Testis (tissue), 5 donors: ENCODE measurements at places on chromosomes 12 and 14. TPM values are rescaled to one million over a fixed set of nuclear protein-coding genes. Genes with fewer than 3 reads are reported as not detected.

DNA sequence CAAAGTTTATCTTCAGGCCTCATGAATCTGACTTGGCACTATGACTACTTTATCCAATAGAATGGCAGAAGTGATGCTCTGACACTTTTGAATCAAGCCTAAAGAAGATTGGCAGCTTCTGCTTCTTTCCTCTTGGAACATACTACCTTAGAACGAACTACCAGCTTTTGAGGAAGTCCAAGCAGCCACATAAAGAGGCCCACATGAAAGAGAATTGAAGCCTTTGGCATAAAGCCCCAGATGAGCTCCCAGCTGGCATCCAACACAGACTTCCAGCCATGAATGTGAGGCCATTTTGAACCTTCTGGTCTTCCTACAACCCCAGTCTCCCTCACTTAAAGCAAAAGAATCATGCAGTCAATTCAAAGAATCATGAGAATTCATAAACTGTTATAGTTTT is 65.8 kb downstream of the EEA1 start:
- no peak for DNase-seq

- DNase-seq = no peak
Observed at GRCh38 chr12:102534899-102535298, 54.5 kb upstream of the IGF1 start.

DNA sequence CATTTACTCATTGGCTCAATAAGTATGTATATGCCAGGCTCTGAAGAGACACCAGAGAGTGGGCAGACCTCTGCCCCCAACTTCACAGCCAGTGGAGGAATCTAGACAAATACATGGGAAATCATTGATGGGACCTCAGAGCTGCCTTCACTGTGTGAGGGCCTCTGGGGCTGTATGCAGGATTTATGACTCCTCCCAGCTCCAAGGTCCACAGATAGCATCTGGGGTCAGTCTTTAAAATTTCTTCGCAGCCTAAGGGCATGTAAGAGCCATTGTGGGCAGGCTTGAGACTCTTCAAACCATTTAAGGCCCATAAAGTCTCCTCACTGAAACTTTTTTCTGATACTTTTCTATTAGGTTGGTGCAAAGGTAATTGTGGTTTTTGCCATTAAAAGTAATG is 125.5 kb downstream of the SPTSSA start:
- no peak for DNase-seq

GRCh38 chr14:99626041-99626648 is 18.8 kb upstream of the HHIPL1 start:
- DNase-seq = no peak

DNA sequence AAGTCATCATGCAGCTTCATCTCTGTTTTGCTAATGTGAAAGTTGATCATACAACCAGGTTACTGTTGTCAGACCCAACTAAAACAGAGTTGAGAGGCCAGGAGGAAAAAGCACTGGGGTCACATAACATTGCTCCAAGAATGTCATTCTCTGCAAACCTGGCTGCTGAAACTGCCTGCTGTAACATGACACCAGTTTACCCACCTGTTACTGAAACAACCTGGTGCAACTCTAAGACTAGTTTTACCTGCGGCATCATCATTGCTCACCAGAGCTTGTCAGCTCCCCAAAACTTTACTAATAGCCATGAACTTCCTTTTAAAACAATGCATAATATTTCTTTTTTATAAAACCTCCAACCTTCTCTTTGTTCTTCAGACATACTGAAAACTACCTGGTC is 30.7 kb upstream of the DEGS2 start:
- DNase-seq = no peak

DNA sequence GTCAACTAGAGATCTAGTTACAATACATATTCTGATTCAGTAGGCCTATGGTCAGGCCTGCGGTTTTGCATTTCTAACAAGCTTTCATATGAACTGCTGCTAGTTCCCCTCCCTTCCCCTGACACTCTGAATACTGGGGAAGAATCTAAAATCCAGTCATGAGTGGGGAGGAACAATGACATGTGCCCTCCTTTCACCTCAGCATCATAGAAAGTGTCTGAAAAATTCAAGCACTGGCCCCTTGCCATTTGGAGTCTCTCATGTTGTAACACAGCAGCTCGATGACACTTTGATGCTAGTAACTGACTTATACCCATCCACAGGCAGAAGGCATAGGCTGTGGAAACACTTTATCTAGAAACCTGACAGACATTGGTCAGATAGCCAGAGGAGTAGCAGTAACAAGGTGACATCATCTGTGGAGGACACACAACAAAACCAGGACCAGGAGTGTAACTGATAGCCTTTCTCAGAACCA is 161.9 kb upstream of the RASSF8 start:
- no peak for DNase-seq

- DNase-seq = no peak
Observed at GRCh38 chr14:50087341-50088116, 28.8 kb downstream of the VCPKMT start.

DNA sequence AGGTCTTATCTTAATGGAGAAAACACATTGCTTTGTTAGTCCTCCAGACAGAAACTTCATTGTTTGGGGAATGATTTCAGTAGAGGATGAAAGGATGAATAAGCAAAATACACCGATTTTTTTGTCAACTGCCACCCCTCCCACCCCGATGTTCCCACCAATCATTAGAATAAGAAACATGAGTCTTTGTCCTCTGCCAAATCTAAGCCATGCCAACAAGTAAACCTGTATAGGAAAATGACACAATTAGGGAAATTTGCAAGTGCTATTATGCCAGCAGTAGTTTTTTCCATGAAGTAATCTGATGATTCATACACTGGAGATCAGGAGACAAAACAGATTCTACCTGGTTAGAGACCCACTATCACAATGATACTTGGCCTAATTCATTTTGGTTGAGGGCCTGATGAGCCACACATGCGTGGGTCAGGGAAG is 35.9 kb downstream of the FLRT2 start:
- no peak for DNase-seq

- DNase-seq = no peak
Observed at GRCh38 chr12:98581101-98581500, 12.4 kb upstream of the SLC25A3 start.

- DNase-seq = no peak
Observed at GRCh38 chr12:48291511-48291910, 59.2 kb downstream of the ZNF641 start.

DNA sequence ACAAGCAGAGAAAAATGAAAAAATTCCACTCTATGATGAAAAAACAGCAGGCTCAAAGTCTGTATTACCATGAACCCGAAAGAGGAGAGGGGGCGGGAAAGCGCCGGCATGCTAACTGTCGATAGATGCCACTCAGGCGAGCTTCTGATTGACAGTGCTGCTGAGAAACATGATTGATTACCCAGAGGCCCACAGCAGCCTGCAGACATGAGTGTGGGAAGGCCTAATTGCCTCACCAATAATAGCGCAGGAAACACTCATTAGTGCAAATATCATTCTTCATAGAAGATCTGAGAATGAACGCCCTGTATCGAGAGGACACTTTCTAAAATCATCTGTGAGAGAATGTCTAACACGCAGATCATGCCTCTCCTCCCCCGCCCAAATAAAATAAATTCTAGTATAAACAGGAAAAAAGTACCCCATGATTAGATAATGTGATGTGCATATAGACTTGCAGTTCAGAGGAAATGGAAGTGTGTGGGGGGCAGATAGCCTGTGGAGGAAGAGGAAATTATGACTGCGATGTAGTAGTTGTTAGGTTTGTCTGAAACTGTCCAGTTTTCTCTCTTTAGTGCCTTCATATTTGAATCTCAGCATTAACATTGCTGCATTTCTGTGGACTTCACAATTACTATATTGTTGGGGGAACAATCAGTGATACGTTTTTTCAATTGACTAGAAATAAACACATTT is 15.6 kb downstream of the TPH2 start:
- no peak for DNase-seq

ADAMTS20 gene
- 1.5 TPM for total RNA-seq

GLT1D1 gene
- 10.0 TPM for total RNA-seq

CMA1 gene
- total RNA-seq = not detected

GALNT9 gene
- 1.3 TPM for total RNA-seq

CGRRF1 gene
- total RNA-seq = 29.4 TPM

RPGRIP1 gene
- total RNA-seq = 38.9 TPM

CLEC14A gene
- total RNA-seq = 9.7 TPM

PLA2G1B gene
- 0.94 TPM for total RNA-seq

NOXRED1 gene
- 5.2 TPM for total RNA-seq

PIWIL1 gene
- total RNA-seq = 53.0 TPM
